ENCODE measurements at places on chromosomes 1 and 21.

GRCh38 chr1:12316331-12316730, 86.5 kb downstream of the VPS13D start:
- no peak for DNase-seq

DNA sequence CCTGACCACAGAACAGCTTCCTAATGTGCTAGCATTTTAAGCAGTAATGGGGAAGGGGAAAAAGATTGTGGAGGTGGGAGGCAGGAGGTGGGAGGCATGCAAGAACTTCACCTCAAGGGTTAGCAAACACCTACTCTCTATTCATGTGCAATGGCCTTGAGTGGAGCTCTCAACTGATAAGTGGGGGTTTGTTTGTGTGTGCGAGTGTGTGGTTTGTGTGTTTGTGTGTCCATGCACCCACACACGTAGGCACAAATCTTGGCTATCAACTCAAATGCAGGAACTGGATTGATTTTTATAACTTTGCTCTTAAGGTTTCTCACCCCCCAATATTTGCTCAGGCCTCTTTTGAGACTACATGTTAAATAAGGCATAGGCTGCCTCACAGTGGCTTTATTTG, 78.6 kb downstream of the SYT6 start:
- DNase-seq: no peak

GRCh38 chr1:7341145-7341905, 429.8 kb upstream of the VAMP3 start:
- no peak for DNase-seq

DNA sequence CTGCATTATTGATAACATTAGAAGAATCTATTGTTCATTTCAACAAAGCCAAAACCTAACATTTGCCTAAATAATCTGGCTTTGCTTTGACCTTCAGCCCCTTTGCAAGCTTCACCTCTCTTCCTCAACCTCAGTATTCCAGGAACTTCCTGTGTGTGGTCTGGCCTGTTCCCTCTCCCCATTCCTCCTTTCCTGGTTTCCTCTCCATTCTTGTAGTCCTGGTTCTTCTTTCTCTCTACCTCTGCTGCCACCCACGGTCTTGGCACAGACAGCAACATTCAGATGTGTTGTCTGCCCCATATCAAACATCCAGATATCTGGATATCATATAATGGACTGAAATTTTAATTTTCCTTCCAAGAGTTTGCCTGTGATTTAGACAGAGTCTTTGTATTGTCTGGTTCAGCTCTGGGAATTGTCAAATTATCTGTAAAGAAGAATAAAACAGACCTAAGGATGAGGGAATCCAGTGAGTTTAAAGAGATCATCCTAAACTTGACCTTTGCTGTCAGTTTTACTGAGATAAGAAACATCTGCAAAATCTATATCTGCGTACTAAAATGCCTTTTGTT, 148.1 kb upstream of the KCTD3 start:
- DNase-seq: no peak
